SK-N-SH (cell line): ENCODE measurements at places on chromosomes 1 and 21.
A peak's percentile ranks its signal among the peaks of the same experiment; 100 is the strongest.

GRCh38 chr1:227192163-227192562 lies 126.1 kb downstream of the CDC42BPA start:
- DNase-seq, result no peak

GRCh38 chr1:207954104-207954503 lies 43.2 kb upstream of the CD34 start:
- DNase-seq, result no peak

- DNase-seq, result peak; percentile 71
These were observed 16.8 kb downstream of the TRPM2 start for GRCh38 chr21:44370027-44370735.

DNA sequence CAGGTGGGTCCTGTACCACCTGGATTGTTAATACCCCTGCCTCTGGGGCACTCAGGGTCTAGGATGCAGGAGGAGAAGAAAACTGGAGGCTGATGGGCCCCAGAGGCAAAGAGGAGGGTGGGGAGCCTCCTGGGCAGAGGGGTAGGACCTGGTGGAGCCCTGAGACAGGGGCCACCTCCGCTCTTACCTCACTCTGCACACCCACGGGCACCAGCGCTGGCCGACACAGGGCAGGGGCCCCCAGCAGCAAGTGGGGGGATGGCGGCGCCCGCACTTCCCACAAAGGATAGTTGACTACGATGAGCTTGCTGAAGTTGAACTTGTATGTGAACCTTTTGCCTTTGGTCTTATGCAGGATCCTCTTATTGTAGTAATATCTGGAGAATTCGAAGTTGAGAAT lies 1.1 kb downstream of the ETV3L start:
- DNase-seq, result no peak

DNA sequence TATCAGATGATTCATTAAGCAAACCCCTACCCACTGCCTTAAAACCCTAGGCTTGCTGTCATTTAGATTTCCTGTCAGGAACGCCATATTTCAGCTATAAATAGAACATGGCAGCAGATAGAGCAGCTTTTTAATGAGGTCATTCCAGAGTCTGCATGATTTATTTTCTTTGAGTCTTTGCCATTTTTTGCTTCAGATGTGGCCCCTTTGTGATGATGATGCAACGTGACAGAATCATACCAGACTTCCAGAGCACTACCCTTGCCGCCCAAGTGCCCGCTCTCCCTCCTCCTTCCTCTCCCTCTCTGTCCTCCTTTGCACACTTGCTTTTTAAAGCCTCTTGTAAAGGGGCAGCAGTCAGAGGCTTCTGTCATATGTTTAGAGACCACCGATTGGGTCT lies 55.5 kb upstream of the TRIM67 start:
- DNase-seq, result no peak
